ENCODE measurements at places on chromosomes 3 and 15.
A peak's percentile ranks its signal among the peaks of the same experiment; 100 is the strongest.

GRCh38 chr15:38745126-38745525, 180.5 kb upstream of the RASGRP1 start:
- no peak for DNase-seq

- no peak for DNase-seq
Observed at GRCh38 chr3:97057365-97057764, 243.0 kb downstream of the EPHA6 start.

- no peak for DNase-seq
Observed at GRCh38 chr3:132721479-132722164, 587 bp downstream of the NPHP3 start.

DNA sequence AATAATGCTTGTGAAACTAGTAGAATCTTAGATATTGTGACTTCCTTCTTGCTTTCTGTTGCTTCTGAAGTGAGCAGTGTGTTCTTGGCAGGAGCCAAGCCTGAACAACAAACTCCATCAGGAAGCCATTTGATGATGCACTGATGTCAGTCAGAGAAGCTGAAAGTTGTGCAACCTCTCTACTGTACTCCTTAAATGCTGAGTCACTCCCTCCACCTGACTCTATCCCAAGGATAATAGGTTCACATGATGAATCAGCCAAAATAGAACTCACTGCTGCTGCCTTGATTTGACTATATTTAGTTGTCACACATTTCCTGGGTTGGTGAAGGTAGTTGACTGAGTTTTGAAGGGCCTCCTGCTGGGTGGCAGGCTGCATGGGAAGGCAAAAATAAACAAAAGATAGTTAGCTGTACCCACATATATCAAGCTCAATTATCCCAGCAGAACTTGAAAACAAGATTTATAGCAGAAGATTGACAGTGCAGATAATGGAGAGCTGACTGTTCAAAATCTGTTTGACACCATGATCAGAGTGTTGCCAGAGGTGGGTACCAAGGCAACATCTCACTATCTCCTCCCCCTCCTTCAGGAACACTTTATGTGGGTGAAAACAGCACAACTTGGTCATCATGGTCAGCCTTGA, 328.4 kb upstream of the DPH6 start:
- DNase-seq, result no peak

DNA sequence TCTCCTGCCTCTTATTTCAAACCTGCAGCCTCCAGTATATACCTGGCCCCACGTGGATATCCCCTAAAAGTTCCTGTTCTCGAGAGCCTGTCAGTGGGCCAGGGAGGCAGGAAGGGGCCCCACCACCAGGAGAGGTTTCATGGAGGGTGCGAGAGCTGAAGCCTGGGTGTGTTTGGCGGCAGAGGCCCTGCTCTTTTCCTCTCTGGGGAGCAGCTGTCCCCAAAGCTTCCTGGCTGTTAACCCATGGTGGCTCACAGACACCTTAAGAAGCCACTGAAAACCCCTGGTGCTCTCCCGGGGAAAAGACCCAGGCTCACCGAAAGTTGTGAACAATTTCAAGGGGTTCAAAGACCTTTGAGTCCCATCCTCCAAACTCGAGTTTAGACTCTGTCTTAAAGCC, 1.1 kb downstream of the PRRT3 start:
- peak; percentile 83 for DNase-seq

DNA sequence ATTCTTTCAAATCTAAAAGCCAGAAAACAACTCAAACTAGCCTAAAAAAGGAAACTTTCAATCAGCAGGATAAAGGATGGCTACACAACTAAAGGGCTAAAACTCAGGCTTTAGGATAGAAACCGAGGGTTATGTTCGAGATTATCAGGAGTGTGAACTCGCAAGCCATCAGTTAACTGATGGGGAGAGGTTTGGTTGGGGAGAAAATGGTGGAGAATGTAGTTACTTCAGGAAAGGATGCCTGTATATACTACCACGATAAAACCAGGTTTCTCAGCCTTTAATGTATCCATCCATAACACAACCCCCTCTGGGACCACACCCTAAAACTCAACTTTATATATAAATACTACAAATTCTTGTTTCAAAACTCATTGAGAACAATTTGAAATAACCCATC, 22.2 kb downstream of the TRA2B start:
- no peak for DNase-seq

- no peak for DNase-seq
Observed at GRCh38 chr15:69127306-69127705, 33.1 kb upstream of the GLCE start.

Measured in GM13977 (cell line).